Fibroblast of skin of back (primary cell): ENCODE measurements at places on chromosomes 4 and X.

DNA sequence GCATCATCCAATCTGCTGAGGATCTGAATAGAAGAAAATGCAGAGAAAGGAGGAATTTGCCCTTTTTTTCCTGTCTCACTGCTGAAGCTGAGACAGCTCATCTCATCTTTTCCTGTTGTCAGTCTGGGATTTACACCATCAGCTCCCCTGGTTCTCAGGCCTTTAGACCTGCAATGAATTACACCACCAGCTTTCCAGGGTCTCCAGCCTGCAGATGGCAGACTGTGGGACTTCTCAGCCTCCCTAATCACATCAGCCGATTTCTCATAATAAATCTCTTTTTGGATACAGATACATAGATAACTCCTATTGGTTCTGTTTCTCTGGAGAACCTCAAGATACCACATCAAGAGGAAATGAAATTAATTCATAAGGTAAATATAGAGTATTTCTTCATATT lies 134.6 kb upstream of the MAB21L2 start:
- DNase-seq, result no peak

DNA sequence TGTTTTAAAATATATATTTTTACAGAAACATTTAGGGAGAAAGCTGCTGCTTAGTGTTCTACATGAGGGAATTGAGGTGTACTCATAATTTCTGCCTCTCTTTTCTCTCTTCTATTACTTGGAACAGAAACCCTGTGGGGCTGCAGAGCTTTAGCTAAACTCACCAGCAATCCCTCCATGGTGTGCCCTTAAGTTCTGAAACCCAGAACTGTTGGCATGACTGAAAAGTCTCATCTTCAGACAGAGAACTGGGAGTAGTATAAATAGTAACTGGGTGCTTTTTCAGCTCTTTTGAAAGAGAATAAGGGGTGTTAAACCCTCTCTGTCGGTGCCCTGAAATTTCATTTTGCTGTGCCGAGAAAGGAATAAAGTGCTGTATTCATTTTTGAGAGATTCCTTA lies 294.9 kb upstream of the BOD1L1 start:
- no peak for DNase-seq

- peak; percentile 71 for DNase-seq
Observed at GRCh38 chr4:2837904-2838496, 5.6 kb upstream of the ADD1 start.

DNA sequence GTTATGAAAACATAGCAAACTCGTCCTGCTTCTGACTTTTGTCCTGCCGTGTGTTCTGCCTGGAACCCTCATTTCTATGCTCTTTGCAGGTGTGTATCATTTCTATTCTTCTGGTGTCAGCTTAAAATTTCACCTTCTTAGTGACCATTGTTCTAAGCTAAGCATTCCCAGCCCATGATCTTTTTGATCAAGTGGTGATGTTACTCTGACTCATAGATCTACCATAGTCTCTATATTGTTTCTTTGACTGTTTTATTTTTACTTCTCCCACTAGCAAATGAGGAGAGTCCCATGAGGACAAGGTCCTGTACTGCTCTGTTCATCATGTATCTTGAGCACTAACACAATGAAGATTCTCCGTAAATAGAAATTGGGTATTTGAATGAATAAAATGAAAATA lies 14.1 kb upstream of the CXCL6 start:
- peak; percentile 44 for DNase-seq

GRCh38 chr4:69831646-69832325 lies 28.2 kb downstream of the SULT1E1 start:
- DNase-seq, result no peak

GRCh38 chrX:154373340-154374306 lies 811 bp downstream of the FLNA start:
- DNase-seq, result peak; percentile 93

- DNase-seq, result peak; percentile 6
Observed at GRCh38 chr4:98745366-98745765, 87.0 kb upstream of the TSPAN5 start.

GRCh38 chr4:170033999-170034398 lies 7.8 kb upstream of the MFAP3L start:
- no peak for DNase-seq

DNA sequence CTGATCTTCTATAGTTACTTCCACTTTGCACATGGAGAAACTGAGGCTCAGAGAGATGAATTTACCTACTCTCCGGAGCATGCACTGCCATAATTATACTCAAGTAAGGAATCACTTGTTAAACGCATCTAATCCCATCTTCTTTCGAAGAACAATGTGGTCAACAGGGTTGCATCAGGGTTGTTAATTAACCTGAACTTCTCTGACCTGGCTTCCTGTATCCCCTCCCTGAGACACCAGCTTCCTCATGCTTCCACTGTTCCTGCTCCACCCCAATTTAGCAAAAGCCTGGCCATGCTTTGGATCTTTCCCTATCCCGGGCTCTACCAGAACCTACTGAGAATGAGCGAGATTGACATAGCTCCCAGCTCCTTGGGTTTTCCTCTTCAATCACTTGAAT lies 136.7 kb downstream of the SMIM20 start:
- no peak for DNase-seq

DNA sequence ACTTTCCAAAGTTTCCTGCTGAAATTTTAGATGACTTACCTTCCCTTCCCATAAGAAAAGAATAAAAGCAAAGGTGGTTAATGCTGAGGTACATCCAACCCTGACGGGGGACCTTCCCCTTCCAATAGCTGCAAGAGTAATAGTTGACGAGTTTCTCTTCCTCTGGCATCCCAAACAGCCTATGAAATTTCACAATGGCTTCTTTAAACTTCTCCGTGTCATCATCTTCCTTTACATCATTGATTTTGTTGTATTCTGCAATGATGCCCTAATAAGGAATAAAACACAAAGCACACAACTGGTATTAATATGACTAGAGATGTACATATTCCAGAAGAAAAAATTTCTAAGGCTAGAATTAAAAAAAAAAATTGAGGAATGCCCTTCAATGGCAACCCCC lies 76.6 kb downstream of the TBC1D9 start:
- DNase-seq, result no peak

- DNase-seq, result no peak
Observed at GRCh38 chr4:2671267-2671895, 84.8 kb downstream of the TNIP2 start.

GRCh38 chr4:156298230-156298629 lies 344.6 kb upstream of the CTSO start:
- DNase-seq, result peak; percentile 94

- no peak for DNase-seq
Observed at GRCh38 chr4:20271950-20272349, 20.2 kb downstream of the SLIT2 start.

DNA sequence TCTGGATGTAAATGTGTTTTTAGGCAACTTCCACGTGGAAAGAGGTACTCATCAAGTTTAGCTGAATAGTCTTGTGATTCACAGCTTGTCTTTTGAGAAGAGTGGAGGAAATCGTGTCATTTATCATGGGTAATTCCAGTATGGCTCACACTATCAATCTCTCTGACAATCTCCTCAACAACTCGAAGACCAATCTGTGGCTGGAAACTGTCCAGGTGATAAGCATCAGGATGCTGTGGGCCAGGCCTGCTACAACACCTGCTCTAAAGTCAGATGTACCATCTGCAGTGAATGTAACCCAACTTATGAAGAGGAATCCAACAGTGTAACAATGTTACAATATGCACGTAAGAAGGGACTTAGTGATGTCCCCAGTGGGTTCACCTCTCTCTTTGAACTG lies 132.1 kb upstream of the GK2 start:
- no peak for DNase-seq

GRCh38 chr4:94237271-94237670 lies 29.6 kb downstream of the SMARCAD1 start:
- no peak for DNase-seq

- no peak for DNase-seq
Observed at GRCh38 chrX:18676050-18676449, 4.1 kb upstream of the RS1 start.

- DNase-seq, result no peak
Observed at GRCh38 chr4:624705-625590, at the start of gene PDE6B. TSS of gene PDE6B (plus strand) at chr4:625573. CDS start at chr4:625627, 54 bp downstream.

DNA sequence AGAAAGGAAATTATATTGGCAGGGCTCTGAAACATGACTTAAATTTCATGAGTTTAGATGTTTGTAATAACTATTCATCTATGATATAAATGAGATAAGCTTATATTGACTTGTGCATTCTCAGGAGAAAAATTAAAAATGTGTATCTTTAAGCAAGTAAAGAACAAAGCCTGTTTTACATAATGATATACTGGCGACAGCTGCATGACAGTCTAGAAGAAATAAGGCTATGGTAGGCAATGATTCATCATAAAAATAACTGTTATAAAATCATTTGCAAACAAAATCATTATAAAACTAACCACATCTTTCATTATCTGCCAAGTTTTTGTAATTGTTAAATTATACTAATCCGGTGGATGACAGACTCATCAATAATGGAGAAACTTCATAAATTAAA lies 188.1 kb downstream of the ADAM29 start:
- no peak for DNase-seq

- no peak for DNase-seq
Observed at GRCh38 chrX:66020631-66021334, 19.1 kb downstream of the VSIG4 start.

DNA sequence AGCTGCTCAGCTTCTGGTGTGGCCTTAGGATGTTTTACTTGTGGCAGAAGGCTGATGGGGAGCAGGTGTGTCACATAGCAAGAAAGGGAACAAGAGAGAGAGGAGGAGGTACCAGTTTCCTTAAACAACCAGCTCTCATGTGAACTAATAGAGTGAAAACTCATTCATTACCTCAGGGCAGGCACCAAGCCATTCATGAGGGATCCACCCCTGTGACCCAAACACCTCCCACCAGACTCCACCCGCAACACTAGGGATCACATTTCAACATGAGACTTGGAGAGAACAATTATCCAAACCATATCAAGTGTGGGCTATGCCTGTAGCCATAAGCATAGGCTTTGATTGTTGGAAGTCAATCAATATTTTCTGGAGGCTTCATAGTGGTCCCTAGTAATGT lies 56.0 kb downstream of the GSX2 start:
- DNase-seq, result no peak

DNA sequence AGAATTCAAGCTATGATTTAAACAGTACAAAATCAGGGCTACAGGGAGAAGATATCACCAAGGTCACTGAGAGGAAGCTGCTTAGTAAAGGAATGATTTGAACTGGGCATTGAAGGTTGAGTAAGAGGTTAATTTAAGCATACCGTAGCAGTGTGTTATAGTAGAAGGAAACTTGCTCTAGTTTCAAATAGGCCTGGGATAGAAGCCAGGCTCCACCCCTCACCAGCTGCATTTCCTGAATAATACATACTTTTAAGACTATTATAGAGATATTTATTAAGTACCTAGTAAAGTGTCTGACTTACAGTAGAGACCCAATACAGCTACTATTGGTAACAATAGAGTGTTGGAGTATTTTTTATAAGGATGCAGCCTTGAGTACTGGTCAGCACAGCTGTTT lies 118.0 kb upstream of the GLRA2 start:
- no peak for DNase-seq

DNA sequence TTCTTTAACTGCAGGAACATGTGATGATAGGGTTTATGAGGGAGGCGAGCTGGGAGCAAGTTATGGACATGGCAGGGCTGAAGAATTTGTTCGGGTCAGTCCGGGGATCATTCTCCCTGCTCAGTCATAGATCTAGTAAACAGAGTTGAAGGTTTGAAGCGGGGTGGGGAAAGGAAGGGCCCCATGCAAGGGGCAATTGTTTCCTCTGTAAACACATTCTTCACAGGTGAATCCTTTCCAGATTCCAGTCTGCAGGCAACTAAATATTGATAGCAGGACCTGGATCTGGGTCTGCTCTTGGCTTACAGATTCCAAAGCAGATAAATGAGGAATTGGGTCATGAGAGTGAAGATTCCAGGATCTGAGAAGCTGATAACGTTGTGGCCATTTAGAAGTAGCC lies 44.3 kb upstream of the ARHGAP24 start:
- no peak for DNase-seq

DNA sequence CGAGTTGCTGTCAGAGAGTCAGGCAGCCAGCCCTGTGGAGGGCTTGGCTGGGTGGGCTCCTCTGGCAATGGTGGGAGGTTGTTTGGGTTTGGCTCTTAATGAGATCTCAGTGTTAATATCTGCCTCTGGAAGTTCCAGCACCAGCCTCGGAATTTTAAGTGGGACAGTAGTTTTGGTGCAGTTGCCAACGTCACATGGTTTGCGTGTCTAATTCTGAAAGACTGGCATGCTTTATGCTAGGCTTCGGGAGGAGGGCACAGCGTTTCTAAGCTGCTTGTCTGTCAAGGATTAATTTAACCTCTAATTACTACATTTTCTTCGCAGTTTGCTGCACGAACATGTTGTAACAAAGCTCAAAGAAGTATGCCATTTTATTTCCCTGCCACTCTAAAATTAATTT lies 9.2 kb downstream of the MAMLD1 start:
- DNase-seq, result no peak

DNA sequence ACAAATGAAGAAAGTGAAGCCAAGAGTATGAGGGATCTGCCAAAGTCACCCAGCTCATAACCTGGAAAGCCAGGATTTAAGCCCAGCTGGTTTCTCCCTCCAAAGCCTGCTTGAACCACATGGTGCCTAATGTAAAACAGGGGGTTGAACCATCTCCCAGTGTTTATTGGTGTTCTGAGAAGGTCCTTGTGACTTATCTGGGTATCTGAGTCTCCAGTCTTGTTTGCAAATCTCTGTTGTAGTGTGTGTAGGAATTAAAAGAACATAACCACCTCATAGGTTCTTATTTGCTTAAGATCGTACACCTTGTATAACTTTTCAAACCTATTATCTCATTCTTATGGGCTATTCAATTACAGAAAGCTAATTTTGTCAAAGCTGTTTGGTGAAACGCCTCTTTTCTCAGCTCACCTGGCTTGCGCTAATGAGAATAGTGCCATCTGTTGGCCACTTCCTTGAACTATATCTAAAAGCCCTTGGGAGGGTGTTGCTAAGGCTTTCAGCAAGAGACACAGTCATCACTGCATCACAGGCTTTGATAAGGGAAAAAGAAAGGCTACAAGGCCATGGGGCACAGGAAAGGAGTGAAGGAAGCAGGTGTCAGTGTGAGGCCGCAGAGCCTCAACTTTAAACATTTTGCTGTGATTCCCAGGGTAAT lies 34.0 kb downstream of the ETDB start:
- peak; percentile 54 for DNase-seq

- DNase-seq, result peak; percentile 32
Observed at GRCh38 chr4:109801895-109802319, at the start of gene CFI. TSS of gene CFI (minus strand) at chr4:109801999. CDS start at chr4:109801971, 28 bp downstream.
